NCI-H1930 (cell line): ENCODE measurements at places on chromosomes 5 and 9.
A peak's percentile ranks its signal among the peaks of the same experiment; 100 is the strongest.

DNA sequence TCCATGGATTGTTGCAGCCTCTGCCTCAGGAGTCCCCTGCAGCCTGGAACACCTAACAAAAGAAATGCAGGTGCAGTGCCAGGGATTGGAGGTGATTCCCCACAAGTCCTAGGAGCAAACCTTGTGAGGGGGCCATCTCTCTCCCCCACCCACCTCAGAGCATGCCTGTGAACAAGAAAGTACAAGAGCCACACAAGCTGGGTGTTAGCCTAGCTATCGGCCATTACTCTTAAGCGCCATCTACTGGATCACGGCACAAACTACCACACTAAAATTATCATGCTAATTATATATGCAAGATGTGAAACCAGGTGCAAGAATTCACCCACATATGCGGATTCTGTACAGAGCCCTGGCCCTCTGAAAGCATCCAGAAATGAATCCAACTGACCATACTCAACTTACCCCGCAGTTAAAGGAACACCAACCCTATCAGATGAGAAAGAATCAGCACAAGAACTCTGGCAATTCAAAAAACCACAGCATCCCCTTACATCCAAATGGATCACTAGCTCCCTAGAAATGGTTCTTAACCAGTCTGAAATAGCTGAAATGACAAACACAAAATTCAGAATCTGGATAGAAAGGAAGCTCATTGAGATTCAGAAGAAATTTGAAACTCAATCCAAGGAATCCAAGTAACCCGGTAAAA is 16.5 kb upstream of the PRSS3 start:
- peak; percentile 61 for DNase-seq

DNA sequence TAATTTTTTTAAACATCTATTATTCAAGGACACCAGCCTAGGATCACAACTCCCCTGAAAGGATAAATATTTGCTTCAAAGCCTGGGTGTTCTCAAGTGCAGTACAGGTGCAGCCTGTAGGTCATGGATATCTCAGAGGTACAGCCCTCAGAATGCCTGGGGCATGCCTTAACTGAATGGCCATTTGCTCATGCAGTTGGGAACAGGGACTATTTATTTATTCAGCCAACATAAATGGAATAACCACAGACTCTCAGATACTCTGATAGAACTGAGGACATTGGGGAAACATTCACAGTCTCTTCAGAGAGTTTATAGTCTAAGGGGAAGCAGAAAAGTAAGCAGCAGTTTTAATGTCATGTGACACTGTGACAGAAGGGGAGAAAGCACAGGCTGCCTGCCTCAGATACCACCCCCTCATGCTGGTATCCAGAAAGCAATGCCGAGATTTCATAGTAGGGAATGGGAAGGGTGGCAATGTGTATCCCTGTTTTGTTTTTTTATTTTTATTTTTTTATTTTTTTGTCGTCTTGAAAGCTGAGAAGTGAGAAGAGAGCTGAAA is 112.6 kb downstream of the MACIR start:
- no peak for DNase-seq

- no peak for DNase-seq
Measured at GRCh38 chr5:32342656-32343055, 29.9 kb upstream of the MTMR12 start.

DNA sequence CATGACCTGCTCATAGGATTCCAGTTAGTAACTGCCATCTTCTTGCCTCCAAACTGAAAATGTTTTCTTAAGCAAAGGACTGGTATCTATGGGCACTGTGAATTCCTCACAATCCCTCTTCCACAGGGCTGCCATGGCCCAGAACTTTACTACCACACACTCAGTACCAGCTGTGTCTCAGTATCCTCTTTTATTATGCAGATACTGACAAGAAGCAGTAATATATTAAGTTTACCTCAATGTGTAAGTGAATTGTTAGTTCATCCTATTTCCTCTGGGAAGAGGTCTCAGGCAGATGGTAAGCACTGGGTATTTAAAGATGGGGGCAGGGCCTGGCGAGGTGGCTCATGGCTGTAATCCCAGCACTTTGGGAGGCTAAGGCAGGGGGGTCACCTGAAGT is 320.8 kb upstream of the RFX3 start:
- DNase-seq = no peak

DNA sequence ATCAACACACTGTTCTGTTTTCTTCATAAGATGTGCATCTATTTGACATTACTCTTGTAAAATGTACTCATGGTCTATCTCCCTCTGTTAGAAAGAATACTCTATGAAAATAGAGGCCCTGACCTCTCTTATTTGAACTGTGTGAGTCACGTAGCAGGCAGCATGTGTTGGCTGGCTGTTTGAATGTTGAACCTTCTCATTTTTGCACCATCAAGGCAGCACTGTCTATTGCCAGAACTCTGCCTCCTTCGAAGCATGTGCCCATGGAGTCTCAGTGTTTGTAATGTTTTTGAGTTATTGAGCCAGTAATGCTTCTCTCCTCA is 144.4 kb downstream of the ALDH1A1 start:
- no peak for DNase-seq

- DNase-seq = no peak
Measured at GRCh38 chr5:163614787-163615186, 109.4 kb downstream of the MAT2B start.

DNA sequence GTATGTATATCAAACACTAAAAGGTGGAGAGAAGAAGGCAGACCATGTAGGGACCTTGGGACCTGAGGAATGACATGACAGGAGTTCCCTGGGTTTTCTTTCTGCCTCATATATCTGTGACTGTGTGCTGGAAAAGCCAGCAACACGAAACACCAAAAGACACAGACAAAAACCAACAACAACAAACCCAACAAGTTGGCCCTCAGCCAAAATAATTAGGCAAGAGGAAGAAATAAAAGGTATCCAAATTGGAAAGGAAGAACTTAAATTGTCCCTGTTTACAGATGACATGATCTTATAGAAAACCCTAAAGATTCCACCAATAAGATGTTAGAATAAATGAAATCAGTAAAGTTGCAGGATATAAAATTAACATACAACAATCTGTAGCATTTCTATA is 21.7 kb downstream of the ABO start:
- DNase-seq = no peak

DNA sequence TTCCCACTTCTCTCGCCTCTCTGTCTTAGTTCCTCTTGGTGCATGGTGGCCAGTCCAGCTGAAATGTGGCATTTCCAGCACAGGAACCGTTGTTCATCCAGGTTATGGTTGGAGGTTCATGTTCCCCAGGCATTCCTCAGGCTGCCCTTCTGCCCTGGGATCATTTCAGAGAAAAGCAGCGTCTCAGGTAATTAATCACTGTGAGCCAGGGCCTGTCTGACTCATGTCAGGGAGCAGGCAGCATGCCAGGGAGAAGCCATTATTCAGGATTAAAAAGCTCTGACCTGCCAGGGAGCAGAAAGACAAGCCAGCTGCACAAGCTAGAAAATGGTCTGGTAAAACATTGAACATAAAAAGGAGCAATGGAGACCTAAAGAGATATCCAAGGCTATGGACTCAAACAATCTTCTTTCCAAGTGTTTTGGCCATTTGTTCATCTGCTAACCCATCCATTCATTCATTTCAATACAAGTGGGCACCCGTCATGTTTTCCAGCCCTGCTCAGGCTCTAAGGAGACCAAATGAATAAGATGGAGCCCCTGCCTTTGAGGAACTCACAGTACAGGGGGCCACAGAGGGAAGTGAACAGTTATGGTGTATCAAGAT is 241.4 kb downstream of the DRD1 start:
- DNase-seq = no peak

DNA sequence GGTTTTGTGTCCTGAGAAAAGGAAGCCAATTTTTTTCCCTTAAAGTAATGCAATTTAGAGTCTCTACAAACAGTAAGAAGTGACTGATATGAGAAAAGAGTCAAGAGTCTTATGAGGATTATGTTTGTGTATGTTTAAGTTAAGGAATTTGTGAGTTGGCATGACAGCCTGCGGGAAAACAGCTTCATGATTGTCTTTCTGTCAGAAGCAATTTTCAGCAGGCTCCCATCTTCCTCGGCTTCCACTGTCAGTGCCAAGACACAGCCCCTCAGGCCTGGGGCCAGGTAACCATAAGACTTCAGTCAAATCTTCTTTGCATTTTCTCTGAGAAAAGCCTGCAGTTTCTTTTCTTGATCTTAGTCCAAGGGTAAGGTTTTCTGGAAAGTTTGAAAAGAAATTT is 17.0 kb upstream of the SELENOP start:
- DNase-seq = no peak

- DNase-seq = no peak
Measured at GRCh38 chr5:107155707-107156106, 515.0 kb downstream of the EFNA5 start.

DNA sequence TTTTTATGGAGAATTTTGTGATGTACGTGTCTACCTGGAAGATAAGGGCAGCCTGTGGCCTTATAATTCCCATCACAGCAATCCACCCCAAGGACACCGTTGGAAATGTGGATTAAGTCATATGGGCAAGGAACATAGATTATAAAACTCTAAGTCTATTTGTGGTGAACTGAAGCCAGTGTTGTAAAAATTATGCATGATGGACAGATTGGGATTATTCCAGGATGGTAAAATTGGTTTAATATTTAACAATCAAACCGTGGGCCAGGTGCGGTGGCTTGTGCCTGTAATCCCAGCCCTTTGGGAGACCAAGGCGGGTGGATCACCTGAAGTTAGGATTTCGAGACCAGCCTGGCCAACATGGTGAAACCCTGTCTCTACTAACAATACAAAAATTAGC is 12.9 kb upstream of the SLC6A19 start:
- DNase-seq = no peak

GRCh38 chr5:96822686-96823459 is 15.1 kb upstream of the ERAP1 start:
- no peak for DNase-seq

- DNase-seq = no peak
Measured at GRCh38 chr5:62649476-62650113, 71.0 kb downstream of the LRRC70 start.

DNA sequence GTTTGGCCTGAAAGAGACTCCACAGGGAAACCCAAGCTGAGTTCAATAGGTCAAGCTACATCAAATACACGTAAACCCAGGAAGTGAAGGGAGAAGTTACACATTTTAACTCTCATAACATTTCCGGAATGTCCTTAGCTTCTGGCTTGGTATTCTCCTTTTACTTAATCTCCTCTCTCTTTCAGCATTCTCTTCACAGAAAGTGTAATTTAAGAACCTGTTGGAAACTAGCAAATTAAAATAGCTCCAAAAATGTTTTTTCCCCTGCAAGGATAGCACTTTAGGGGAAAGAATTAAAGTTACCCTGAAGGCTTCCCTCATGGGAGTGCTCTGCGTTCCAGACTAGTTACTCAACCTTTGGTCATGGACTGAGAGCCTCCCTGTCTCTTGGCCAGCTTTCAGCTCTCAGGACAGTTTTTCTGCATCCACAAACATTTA is 292.7 kb upstream of the TARS1 start:
- DNase-seq = no peak

- DNase-seq = no peak
Measured at GRCh38 chr9:113556877-113557593, 93.5 kb downstream of the RGS3 start.

GRCh38 chr5:120252839-120253238 is 211.3 kb upstream of the PRR16 start:
- no peak for DNase-seq
